ENCODE measurements at places on chromosomes 13 and 19.

GRCh38 chr13:76048675-76049375, 412.7 kb downstream of the LMO7 start:
- DNase-seq, result no peak

DNA sequence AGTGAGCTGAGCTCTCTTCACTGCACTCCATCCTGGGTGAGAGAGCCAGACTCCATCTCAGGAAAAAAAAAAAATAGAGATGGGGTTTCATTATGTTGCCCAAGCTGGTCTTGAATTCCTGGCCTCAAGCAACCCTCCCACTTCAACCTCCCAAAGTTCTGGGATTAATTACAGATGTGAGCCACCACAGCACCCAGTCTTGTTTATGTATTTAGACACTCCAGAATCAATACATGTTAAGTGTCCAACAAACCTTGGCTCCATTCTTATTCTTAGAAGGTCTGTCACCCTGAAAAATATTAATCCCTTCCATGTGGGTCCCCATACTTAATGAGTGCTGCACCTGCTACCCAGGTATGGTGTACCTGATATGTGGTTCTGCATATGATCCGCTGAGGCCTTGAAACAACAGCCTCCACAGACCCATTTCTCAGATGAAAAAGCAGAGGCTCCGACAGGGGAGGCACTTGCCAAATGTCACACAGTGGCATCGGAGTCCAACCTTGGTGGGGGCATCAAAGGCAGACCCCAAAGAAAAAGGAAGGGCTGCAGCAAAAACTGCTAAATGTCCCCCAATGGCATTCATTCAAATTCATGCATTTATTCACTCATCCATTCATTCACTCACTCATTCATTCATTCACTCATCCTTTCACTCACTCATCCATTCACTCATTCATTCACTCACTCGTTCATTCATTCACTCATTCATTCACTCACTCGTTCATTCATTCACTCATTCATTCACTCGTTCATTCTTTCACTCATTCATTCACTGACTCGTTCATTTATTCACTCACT, 16.7 kb downstream of the TICAM1 start:
- DNase-seq, result no peak

GRCh38 chr13:38685974-38686576, 802 bp upstream of the FREM2 start:
- DNase-seq, result peak; percentile 27

DNA sequence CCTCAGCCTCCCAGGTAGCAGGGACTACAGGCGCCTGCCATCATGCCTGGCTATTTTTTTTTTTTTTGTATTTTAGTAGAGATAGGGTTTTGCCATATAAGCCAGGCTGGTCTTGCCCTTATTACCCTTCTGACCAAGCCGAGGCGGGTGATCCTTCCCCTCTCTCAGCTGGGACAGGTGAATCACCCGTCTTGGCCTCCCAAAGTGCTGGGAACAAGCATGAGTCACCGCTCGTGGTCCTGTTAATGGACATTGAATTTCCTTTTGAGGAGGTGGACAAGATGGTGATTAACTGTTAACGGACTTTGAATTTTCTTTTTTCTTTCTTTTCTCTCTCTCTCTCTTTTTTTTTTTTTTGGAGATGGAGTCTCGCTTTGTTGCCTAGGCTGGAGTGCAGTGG, 10.6 kb downstream of the CD70 start:
- DNase-seq, result no peak

DNA sequence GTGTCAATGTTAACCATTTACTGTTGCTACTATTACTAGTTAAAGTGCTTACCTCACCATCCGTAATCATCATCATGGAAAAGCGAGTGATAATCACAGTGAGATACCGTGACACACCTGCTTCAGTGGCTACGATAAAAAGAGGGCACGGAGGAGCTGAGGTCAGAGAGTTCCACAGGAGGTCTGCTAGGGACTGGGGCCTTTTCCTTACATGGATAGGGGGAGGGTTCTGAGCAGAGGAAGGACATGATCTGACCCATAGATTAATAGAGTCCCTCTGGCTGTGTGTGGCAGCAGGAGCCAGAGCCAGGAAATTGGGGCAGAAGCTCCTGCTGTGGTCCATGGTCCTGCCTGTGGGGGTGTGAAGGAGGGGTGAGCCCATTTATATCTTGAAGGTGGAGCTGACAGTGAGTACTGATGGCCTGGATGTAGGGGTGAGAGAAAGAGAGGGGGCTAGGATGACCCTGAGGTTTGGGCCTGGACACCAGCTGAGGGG, 136.7 kb downstream of the SIPA1L3 start:
- DNase-seq, result no peak

- DNase-seq, result no peak
Observed at GRCh38 chr13:91950803-91951202, 552.4 kb downstream of the GPC5 start.

All from midbrain (tissue), 1 donor.